ENCODE measurements at places on chromosomes 12 and 14.

GRCh38 chr12:10214895-10215267, 2.2 kb downstream of the GABARAPL1 start:
- DNase-seq = no peak

DNA sequence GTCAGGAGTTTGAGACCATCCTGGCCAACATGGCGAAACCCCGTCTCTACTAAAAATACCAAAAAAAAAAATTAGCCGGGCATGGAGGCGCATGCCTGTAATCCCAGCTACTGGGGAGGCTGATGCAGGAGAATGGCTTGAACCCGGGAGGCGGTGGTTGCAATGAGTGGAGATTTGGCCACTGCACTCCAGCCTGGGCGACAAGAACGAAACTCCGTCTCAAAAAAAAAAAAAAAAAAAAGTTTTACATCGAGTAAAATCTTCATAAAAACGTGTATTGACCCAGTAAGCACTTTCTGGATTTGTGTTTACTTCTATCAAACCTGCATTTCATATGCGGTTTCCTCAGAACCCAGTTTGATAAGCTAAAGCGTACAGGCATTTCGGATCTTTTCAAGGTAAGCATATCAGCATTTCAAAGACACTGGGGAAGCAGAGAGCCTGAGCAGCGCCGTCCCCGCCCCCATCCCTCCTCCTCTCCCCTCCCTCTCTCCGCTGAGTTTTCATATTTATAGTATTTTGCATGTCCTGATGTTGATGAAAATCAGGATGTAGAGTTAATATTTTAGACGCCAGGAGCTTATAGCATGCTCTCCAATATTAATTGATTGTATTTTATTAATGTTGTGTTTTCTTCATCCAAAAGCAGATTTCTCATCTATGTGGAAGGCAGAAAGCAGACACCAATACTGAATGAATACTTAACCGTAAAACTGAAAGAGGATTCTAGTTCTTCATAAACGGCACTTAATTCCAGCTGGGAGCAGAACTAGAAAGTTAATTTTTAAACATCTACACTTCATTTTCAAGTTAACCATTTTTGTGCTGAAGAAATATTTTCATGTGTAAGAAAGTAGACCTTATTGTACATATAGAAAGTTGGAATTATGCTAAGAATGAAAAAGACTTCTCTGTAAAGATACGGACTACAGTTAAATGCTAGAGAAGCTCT, 9.2 kb upstream of the HIP1R start:
- no peak for DNase-seq

GRCh38 chr14:98931911-98932310, 340.1 kb downstream of the BCL11B start:
- DNase-seq = no peak

GRCh38 chr14:80117876-80118275, 93.4 kb downstream of the DIO2 start:
- no peak for DNase-seq

DNA sequence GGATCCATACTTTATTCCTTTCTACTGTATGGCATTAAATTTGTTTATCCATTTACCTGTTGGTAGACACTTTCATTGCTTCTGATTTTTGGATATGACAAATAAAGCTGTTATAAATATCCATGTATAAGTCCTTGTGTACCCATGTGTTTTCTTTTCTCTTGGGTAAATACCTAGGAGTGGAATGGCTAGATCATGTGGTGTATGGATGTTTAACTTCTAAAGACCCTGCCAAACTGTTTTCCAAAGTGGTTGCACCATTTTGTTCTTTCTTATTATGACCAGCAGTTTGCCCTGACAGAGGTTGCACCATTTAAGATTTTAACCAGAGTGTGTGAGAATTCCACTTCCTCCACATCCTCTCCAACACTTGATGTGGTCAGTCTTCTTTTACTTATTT, 6.0 kb upstream of the DAZAP2 start:
- no peak for DNase-seq

Measured in cortex of kidney (tissue), 1 donor.